Osteocyte (in vitro differentiated cells): ENCODE measurements at places on chromosomes 13 and 19. TPM values are rescaled to one million over a fixed set of nuclear protein-coding genes. Genes with fewer than 3 reads are reported as not detected.

GRCh38 chr13:59790626-59791025, 373.1 kb downstream of the DIAPH3 start:
- H3K4me3 ChIP-seq, result no peak overlapping the region
- no peaks in the 10 kb centered on the region for H3K36me3 ChIP-seq
- H3K4me1 ChIP-seq, result peaks cover 3% of the 10 kb centered on the region
- no peak overlapping the region for H3K27ac ChIP-seq
- no peak for DNase-seq

DNA sequence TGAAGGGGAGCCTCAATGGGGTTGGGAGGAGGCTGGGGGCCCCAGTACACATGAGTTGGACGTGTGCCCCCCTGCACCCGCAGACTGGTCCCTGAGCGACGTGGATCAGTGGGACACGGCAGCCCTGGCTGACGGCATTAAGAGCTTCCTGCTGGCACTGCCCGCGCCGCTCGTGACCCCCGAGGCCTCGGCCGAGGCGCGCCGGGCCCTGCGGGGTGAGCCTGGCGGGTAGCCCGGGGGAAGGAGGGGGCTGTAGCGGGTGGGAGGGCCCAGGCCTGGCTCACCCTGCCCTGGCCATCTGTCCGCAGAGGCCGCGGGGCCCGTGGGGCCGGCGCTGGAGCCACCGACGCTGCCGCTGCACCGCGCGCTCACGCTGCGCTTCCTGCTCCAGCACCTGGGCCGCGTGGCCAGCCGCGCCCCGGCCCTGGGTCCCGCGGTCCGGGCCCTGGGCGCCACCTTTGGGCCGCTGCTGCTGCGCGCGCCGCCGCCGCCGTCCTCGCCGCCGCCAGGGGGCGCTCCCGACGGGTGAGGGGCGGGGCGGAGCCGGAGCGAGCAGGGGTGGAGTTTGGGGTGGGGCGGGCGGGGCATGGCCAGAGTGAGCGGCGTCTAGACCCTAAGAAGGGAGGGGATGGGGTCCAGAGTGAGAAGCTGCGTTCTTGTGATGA, 8.1 kb downstream of the PIK3R2 start:
- H3K4me3 ChIP-seq, result peak overlapping the region; percentile 22
- H3K4me1 ChIP-seq, result peaks cover 37% of the 10 kb centered on the region
- no peaks in the 10 kb centered on the region for H3K27me3 ChIP-seq

DNA sequence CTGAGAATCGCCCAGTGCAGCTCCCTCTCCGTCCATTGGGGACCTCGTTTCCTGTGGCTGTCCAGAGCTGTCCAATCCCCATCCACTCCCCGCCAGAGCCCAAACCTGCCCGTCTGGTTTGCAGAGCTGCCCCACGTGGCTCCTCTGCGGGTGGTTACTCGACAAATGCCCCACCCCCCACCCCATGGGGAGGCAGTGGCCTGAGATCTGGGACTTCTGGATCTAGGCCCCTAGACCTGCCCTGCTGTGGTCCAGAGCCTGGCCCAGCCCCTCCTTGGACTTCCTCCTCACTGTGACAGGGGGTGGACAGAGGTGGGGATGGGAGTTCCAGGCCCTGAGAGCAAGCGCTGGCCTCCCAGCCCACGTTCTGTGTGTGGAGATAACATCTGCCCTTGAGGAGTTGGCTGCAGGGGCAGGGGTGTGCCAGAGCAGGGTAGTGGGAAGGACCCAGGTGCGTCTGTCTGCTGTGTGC, 29.1 kb downstream of the PAK4 start:
- H3K4me1 ChIP-seq, result peaks cover 13% of the 10 kb centered on the region
- no peak overlapping the region for H3K4me3 ChIP-seq
- no peak for DNase-seq
- no peak overlapping the region for H3K27ac ChIP-seq

MIPEP gene
- 14.0 and 20.0 TPM in 2 replicates for total RNA-seq

DNA sequence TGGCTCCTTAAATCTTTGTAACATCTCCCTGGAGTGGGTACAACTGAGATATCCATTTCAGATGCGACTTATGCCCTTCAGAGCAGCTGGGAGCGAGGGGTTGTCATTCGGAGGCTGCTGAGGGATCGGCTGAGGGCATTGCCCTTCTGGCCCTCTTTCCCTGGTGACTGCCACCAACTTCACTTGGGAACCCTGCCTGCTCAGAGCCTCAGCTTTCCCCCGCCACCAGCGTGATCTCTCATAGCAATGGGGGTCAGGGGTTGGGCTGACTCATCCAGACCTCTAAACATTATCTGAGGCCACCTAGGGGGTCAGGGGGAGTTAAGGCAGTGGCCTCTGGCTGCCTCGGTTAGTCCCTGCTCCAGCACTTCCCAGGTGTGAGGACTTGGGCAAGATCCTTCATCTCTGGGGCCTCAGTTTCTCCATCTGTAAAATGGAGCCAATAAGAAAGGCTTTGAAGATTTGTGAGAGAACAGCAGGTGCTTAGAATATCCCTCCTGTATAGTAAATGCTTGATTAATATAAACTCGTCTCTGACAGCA, 1.1 kb downstream of the PRX start:
- H3K27ac ChIP-seq, result peak overlapping the region; percentile 23
- DNase-seq, result no peak
- H3K27me3 ChIP-seq, result no peaks in the 10 kb centered on the region
- H3K4me3 ChIP-seq, result no peak overlapping the region

LCP1 gene
- 0.08 TPM in 1 of 2 replicates, not detected in the other for total RNA-seq

CGB2 gene
- total RNA-seq, result not detected in 2 replicates

GRCh38 chr13:99935772-99936171, 35.8 kb downstream of the ZIC5 start:
- no peaks in the 10 kb centered on the region for H3K27me3 ChIP-seq
- no peaks in the 10 kb centered on the region for H3K36me3 ChIP-seq
- no peak overlapping the region for H3K27ac ChIP-seq

HSPBP1 gene
- total RNA-seq, result 29.8 and 33.2 TPM in 2 replicates

PRKD2 gene
- 41.9 and 43.9 TPM in 2 replicates for total RNA-seq
